ENCODE measurements at places on chromosomes 5 and 9. TPM values are rescaled to one million over a fixed set of nuclear protein-coding genes. Genes with fewer than 3 reads are reported as not detected.

DNA sequence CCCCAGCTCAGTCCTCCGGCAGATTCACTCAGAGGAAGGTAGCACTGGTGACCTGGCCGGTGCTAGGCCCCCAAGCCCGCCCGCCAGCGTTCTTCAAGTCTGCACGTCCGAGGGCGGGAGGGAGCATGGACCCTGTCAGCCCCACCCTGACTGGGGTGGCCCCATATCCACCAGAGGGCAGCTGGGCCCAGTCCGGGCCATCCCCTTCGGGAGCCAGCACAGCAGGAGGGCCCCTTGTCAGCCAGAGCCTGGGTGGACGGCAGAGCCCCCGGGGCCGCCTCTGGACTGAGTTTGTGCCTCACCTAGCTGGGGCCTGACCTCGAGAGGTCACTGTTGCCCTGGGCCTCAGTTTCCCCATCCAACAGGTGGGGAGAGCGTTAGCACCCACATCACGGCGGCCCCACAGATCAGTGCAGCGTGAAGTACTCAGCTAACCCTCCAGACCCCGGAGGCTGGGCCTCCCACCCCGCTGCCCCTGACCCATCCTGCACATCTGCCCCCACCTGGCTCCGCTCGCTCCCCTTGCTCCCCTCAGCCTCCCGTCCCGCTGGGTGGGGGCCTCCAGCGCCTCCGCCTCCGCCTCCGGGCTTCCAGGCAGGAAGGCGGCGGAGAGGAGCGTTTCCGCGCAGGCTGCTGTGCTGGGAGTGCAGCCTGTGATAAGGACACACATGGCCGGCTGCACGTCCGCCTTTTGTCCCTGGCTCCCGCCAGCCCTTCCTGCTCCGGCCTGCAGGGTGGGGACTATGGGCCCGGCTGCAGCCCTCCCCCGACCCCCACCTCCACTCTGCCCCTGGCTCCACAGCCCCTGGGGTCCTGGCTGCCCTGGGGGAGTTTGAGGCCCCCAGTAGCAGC lies 16.6 kb upstream of the EGFL7 start:
- no peaks in the 10 kb centered on the region for H3K36me3 ChIP-seq
- H3K4me1 ChIP-seq: no peaks in the 10 kb centered on the region
- no peak overlapping the region for H3K27ac ChIP-seq
- H3K27me3 ChIP-seq: peaks cover 31% of the 10 kb centered on the region
- no peak overlapping the region for H3K4me3 ChIP-seq
- DNase-seq: no peak

- H3K4me1 ChIP-seq: peaks cover 12% of the 10 kb centered on the region
- no peak for DNase-seq
- H3K27me3 ChIP-seq: peaks cover 14% of the 10 kb centered on the region
- no peak overlapping the region for H3K27ac ChIP-seq
- H3K36me3 ChIP-seq: no peaks in the 10 kb centered on the region
Measured at GRCh38 chr9:122468735-122469134, 9.0 kb downstream of the OR1J1 start.

EPB41L4A gene
- 0.34 TPM for total RNA-seq

GRCh38 chr9:99954819-99955218 lies 48.4 kb downstream of the STX17 start:
- H3K36me3 ChIP-seq: peaks cover 37% of the 10 kb centered on the region
- H3K27ac ChIP-seq: no peak overlapping the region
- no peak for DNase-seq
- no peaks in the 10 kb centered on the region for H3K27me3 ChIP-seq
- no peak overlapping the region for H3K4me3 ChIP-seq

DNA sequence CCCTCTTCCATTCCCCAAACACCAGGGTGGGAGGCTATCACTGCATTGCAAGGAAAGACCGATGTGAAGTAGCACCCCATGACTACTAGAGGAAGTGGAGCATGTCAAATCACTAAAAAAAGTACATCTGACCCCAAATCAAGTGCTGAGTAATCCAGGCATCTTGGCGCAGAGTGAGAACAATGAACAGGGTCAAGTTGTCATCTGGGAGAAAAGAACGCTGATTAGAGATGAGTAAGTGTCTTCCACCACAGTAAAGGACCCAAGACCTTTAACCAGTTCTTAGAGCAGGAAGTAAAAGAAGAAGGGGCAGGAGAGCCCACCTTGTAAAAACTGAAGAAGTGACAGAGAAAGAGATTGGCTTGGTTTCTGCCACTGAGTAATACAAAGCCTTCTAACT lies 75.0 kb upstream of the RAD23B start:
- DNase-seq: no peak
- no peak overlapping the region for H3K27ac ChIP-seq
- peaks cover 17% of the 10 kb centered on the region for H3K27me3 ChIP-seq
- no peak overlapping the region for H3K4me3 ChIP-seq

GRCh38 chr5:9784231-9784630 lies 154.1 kb upstream of the TAS2R1 start:
- no peaks in the 10 kb centered on the region for H3K4me1 ChIP-seq
- no peaks in the 10 kb centered on the region for H3K36me3 ChIP-seq
- no peak overlapping the region for H3K27ac ChIP-seq
- no peak for DNase-seq
- H3K27me3 ChIP-seq: no peaks in the 10 kb centered on the region
- no peak overlapping the region for H3K4me3 ChIP-seq

DNA sequence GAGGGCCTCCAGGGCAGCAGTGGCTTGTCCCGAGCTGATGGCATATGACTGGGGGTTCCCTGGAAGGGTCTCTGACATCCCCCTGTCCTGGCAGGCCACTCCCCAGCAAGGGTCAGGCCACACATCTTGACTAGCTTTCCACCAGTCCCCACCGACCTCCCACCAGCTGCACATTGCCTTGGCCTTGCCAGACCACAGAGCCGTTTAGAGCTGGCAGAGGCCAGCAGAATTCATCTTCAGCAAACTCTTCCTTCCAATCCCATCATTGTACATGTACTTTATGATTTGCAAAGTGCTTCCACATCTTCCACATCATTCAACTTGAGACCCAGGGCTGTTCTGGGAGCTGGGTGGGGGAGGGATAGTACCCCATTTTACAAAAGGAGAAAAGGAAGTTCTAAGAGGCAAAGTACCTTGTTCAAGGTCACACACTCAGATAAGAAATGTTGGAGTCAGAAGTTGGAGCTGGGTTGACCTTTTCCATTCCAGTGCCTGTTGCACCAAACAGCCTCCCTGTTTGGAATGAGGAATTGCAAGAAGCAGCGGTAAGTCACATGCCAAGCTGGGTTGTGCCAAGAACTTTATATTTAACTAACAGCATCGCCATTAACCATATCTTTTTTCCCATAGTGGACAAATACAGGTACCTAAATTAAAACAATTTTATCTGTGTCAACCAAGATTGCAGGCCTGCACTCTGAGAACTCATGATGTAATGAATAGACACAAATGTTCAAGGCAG lies 25.8 kb upstream of the COL15A1 start:
- H3K4me1 ChIP-seq: no peaks in the 10 kb centered on the region
- no peak overlapping the region for H3K4me3 ChIP-seq
- H3K36me3 ChIP-seq: no peaks in the 10 kb centered on the region
- no peak for DNase-seq

FPGS gene
- 116 TPM for total RNA-seq

GRCh38 chr9:14958989-14959388 lies 48.8 kb upstream of the FREM1 start:
- no peak overlapping the region for H3K27ac ChIP-seq
- no peaks in the 10 kb centered on the region for H3K27me3 ChIP-seq
- DNase-seq: no peak
- peaks cover 21% of the 10 kb centered on the region for H3K4me1 ChIP-seq

TRIM7 gene
- total RNA-seq: 3.9 TPM

DNA sequence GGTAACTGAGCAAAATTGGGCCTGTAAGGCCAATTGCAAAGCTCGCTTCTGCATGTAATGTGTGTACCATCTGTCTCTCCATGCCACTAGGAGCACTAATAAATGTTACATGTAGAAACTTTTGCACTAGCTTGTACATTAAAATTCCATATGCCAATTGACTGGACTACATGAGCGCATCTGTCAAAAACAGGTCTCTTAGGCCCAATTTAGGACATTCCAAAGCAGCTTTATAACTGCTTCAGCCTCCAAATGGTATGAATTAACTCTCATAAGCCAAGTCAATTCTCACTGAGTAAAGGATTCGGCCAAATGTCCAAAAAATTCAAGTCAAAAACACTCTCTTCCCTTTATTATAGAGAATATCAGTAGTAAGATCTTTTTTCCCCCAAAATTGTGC lies 23.5 kb upstream of the FOXD1 start:
- H3K27ac ChIP-seq: no peak overlapping the region
- H3K36me3 ChIP-seq: no peaks in the 10 kb centered on the region
- no peak for DNase-seq
- H3K4me1 ChIP-seq: no peaks in the 10 kb centered on the region
- peaks cover 12% of the 10 kb centered on the region for H3K27me3 ChIP-seq

GRCh38 chr5:119902593-119902992 lies 273.2 kb downstream of the FAM170A start:
- H3K4me1 ChIP-seq: no peaks in the 10 kb centered on the region
- H3K27me3 ChIP-seq: no peaks in the 10 kb centered on the region
- H3K4me3 ChIP-seq: no peak overlapping the region
- DNase-seq: no peak
- H3K27ac ChIP-seq: no peak overlapping the region
- no peaks in the 10 kb centered on the region for H3K36me3 ChIP-seq

DNA sequence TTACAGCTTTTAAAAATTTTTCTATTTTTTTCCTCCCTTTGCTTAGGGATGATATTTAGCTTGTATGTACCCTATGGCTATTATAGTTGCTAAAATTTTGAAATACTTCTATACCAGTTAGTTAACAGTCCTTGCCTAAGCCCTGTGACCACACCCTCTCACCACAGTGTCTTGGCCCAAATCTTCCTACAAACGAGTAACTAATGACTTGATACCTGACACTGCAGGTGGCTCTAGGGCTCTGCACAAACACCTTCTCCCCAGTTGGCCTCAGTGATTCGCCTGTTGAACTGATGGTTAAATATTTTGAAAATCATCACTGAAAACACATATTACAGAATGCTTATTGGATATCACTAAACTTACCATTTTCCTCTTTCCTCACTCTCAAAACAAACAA lies 449.6 kb upstream of the CHD1 start:
- H3K27ac ChIP-seq: no peak overlapping the region
- no peaks in the 10 kb centered on the region for H3K4me1 ChIP-seq
- no peaks in the 10 kb centered on the region for H3K27me3 ChIP-seq
- no peak overlapping the region for H3K4me3 ChIP-seq
- no peak for DNase-seq

DNA sequence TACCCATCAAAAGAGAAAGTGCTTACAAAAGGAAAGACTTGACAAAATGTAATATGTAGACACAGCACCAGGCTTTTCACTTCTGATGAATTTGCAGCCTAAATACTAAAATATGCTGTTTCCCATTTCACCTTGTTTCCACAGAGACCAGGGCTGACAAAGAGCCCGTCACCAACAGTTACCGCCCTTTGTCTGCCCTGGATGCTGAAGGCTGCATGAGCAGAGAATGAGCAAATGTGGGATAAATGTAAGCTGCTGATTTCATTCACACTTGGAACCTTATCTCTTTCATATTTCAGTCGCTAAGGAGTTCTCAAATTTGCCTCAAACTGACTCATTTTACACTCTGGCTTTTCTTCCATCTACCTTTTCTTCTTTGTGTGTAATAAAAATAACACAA lies 213.9 kb downstream of the TMEM167A start:
- H3K27ac ChIP-seq: no peak overlapping the region
- no peak for DNase-seq
- H3K4me3 ChIP-seq: no peak overlapping the region
- no peaks in the 10 kb centered on the region for H3K4me1 ChIP-seq

GRCh38 chr5:150036513-150036912 lies 36.0 kb downstream of the HMGXB3 start:
- no peak overlapping the region for H3K27ac ChIP-seq
- peaks cover 82% of the 10 kb centered on the region for H3K36me3 ChIP-seq
- no peaks in the 10 kb centered on the region for H3K4me1 ChIP-seq
- DNase-seq: no peak
- no peaks in the 10 kb centered on the region for H3K27me3 ChIP-seq
- no peak overlapping the region for H3K4me3 ChIP-seq

RNF183 gene
- total RNA-seq: not detected

MUSK gene
- not detected for total RNA-seq

TERT gene
- total RNA-seq: 11.8 TPM

DNA sequence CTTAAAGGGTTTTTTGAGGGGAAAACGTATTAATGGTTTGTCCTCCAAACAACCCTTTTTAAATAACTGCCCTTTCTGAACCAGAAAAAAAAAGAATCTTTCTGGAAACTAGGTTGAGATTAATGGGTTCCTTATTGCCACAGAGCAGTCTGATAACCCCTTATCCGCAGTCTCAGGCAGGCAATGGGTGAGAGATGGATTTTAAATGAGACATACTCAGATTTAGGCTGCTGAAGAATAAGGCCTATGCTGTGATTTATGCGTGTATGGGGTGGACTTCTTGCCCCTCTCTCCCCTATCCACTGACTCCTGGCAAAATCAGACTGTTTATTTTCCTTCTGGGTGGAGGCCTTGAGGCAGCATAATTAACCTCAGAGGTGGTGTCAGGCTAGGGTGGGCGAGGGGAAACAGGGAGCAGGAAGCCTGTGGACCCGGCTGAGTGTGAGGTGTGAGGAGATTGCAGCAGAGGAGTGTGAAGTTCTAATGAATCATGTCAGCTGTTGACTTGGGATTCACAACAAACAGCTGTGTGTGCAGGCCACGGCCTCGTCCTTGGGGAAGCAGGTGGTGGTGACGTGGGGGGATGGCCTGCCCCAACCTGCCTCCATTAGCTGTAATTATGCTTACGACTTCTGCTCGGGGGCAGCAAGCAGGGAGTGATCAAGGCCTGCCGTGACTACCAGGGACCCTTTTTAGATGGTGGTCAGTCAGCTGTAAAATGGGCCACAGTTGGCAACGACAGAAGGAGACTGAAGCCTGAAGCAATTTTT lies 196.4 kb downstream of the SEMA6A start:
- no peak overlapping the region for H3K4me3 ChIP-seq
- H3K36me3 ChIP-seq: no peaks in the 10 kb centered on the region
- H3K27me3 ChIP-seq: no peaks in the 10 kb centered on the region
- DNase-seq: no peak
- H3K4me1 ChIP-seq: no peaks in the 10 kb centered on the region
- no peak overlapping the region for H3K27ac ChIP-seq

DMRT3 gene
- total RNA-seq: not detected

NTNG2 gene
- total RNA-seq: 3.8 TPM

AQP7 gene
- not detected for total RNA-seq

- H3K27me3 ChIP-seq: peaks cover 3% of the 10 kb centered on the region
- H3K36me3 ChIP-seq: no peaks in the 10 kb centered on the region
- no peak overlapping the region for H3K27ac ChIP-seq
Measured at GRCh38 chr5:127878174-127878750, 175.1 kb downstream of the CCDC192 start.

DNA sequence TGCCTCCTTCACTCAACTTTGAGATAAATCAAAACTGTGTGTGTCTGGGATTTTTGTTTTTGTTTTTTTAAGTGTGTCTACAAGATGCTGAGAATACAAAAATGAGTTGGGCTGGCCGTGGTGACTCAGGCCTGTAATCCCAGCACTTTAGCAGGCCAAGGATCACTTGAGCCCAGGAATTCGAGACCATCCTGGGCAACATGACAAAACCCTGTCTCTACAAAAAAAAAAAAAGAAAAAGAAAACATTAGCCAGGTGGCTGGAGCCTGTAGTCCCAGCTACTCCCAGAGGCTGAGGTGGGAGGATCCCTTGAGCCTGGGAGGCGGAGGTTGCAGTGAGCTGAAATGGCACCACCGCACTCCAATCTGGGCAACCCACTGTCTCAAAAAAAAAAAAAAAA lies 21.0 kb downstream of the HNRNPK start:
- H3K4me3 ChIP-seq: no peak overlapping the region
- H3K27ac ChIP-seq: no peak overlapping the region
- H3K36me3 ChIP-seq: peaks cover 11% of the 10 kb centered on the region
- no peaks in the 10 kb centered on the region for H3K27me3 ChIP-seq
- peaks cover 10% of the 10 kb centered on the region for H3K4me1 ChIP-seq
- DNase-seq: no peak

Measured in activated T-helper 2 cell treated with anti-CD3 and anti-CD28 coated beads, Interferon-gamma antibody, Interleukin-2, Interleukin-4, amounts not matched to agents 10 μg/mL and 5 μg/mL and 100 μg/mL, durations not matched to agents 14 hours and 24 hours and 36 hours (primary cell).